Left colon (tissue), 2 donors: ENCODE measurements at places on chromosomes 16 and 17.

GRCh38 chr16:19517424-19518089, 4.3 kb downstream of the GDE1 start:
- no peak for DNase-seq

- peak; percentile 75 for DNase-seq
These were observed 113.4 kb upstream of the FOXF1 start for GRCh38 chr16:86396901-86397311.

DNA sequence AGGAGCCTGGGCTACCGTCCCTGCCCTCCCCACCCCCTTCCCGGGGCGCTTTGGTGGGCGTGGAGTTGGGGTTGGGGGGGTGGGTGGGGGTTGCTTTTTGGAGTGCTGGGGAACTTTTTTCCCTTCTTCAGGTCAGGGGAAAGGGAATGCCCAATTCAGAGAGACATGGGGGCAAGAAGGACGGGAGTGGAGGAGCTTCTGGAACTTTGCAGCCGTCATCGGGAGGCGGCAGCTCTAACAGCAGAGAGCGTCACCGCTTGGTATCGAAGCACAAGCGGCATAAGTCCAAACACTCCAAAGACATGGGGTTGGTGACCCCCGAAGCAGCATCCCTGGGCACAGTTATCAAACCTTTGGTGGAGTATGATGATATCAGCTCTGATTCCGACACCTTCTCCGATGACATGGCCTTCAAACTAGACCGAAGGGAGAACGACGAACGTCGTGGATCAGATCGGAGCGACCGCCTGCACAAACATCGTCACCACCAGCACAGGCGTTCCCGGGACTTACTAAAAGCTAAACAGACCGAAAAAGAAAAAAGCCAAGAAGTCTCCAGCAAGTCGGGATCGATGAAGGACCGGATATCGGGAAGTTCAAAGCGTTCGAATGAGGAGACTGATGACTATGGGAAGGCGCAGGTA, 762 bp downstream of the CDK12 start:
- DNase-seq = no peak

- no peak for DNase-seq
These were observed 7.2 kb downstream of the DLX3 start for GRCh38 chr17:49987681-49988441.

GRCh38 chr17:57535249-57535966, 209.7 kb downstream of the CCDC182 start:
- no peak for DNase-seq

DNA sequence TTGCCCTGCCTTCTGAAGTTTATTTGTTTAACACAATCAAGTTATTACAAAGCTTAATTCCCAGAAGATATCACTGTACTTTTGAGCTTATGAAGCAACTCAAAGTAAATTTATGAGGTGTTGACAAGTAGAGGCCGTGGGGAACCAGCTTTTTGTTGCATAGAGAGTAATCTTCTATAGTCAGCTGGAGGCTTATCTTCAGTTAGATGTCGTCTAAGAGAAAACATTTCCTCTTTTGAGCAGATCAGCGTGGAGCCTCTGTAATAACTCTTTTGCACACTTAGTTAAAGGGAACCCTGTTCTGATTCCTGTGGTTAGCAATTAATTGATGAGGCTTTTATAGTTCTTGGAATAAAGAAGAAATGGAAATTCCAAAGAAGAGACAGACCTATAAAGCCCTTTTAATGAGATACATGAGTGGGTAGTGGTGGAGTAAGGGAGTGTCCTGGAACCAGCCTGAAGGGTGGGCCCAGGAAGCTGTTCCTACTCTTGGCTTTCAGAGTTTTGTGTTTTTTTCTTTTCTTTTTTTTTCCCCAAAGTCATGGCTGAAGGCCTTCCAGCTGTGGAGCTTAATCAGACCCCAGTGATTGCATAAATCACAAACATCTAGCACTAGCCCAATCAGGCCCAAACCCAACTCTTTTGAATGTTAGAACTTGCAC, 28.9 kb upstream of the MAP3K14 start:
- no peak for DNase-seq

DNA sequence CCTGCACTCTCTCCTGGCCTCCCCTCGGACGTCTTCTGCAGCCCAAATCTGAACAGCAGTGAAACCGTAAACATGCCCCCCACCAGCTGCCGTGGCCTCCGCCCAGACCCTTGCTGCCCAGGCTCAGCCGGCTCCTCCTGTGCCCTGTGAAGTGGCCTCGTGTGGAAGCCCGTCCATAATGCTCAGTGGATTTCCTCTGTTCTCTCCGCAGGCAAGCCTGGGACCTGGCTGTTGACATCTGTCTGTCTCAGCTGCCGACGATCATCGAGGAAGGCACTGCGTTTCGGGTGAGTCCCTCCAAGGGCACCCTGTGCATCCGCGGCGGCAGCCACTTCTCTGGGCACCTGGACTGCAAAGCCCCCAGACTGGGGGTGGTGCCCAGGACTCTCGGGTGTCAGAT, 153.9 kb upstream of the CHMP6 start:
- DNase-seq = no peak

- no peak for DNase-seq
These were observed 15.7 kb upstream of the ABCC3 start for GRCh38 chr17:50618941-50619340.

DNA sequence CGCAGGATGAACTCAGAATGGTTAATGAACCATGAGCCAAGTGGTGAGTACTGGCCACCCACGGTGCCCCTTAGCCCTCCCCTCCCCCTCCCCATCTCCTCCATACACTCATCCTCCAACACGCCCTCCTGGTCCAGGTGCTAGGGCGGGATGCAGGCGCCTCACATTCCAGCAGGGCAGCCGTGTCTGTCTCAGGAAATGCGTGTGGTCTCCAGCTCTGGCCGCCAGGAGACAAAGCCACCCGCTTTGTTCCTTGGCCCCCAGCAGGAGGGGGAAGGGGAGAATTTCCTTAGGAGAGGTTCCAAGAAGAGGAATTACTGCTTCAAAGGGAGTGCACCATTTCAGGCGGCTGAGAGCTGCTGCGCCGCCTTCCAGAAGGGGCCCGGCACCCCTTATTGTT, 29.7 kb upstream of the RMI2 start:
- no peak for DNase-seq

DNA sequence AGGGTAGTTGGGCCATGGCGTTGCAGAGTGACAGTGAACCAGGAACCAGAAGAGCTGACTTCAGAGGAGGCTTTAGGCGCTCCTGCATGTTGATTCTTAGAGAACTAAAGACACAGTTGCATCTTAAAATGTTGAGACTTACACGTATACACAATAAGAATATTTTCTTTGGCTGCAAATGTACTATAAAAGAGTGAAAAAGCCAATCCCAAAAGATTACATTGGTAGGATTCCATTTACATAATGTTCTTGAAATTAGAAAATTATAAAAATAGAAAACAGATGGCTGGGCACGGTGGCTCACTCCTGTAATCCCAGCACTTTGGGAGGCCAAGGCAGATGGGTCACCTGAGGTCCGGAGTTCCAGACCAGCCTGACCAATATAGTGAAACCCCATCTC, 738.8 kb downstream of the WWOX start:
- DNase-seq = no peak

DNA sequence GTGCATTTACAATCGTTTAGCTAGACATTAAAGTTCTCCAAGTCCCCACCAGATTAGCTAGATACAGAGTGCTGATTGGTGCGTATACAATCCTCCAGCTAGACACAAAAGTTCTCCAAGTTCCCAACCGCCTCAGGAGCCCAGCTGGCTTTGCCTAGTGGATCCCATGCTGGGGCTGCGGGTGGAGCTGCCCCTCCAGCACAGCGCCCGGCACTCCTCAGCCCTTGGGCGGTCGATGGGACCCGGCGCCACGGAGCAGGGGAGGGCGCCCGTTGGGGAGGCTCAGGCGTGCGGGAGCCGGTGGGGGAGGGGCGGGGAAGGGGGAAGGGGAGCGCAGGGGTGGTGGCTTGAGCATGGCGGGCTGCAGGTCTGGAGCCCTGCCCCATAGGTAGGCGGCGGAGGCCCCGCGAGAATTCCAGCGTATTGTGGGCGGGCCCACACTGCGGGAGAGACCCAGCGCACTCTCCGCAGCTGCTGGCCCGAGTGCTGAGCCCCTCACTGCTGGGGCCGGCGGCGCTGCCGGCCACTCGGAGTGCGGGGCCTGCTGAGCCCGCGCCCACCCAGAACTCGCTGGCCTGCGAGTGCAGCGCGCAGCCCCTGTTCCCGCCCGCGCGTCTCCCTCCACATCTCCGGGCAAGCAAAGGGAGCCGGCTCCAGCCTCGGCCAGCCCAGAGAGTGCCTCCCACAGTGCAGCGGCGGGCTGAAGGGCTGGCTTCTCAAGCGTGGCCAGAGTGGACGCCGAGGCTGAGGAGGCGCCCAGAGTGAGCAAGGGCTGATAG, 907.5 kb downstream of the CDH8 start:
- no peak for DNase-seq

DNA sequence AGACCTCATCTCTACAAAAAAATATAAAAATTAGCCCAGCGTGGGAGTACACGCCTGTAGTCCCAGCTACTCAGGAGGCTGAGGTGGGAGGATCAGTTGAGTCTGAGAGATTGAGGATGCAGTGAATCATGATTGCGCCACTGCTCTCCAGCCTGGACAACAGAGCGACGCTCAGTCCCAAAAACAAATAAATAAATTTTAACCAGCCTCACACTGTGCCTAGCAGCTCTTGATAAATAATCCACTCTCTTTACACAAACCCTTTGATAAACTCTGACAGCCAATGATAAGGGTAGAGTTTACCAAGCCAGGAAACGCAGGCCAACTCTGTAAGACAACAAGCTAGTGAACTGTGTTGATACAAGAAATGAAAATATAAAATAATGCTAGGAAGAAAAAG, 32.7 kb downstream of the LITAF start:
- DNase-seq = no peak

GRCh38 chr17:37518826-37519225, 29.1 kb downstream of the DUSP14 start:
- no peak for DNase-seq

- DNase-seq = no peak
These were observed 62.4 kb upstream of the TBX2 start for GRCh38 chr17:61337290-61337689.

DNA sequence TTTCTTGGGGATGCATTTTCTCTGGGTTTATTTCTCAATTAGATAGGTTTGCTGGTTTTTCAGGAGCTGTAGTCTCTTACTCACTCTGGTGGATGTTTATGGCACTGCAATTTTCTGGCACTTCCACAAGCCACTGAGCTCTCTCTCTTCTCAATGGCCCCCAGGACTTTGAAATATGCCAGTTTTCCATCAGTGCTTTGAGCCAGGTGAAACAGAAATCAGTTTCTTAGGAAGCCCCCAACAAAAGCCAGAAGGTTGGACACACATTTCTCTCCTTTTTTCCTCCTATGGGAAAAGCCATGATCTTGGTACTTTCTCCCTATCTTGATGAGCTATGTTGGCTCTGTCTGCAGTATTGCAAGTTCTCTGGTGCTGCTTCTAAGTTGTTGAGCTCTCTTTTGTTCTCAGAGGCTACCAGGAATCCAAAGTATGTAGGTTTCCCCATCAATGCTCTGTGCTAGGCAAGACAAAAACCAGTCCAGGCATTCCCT, 90.7 kb upstream of the SMIM36 start:
- DNase-seq = no peak

GRCh38 chr17:57050306-57050705, 34.7 kb upstream of the AKAP1 start:
- no peak for DNase-seq

DNA sequence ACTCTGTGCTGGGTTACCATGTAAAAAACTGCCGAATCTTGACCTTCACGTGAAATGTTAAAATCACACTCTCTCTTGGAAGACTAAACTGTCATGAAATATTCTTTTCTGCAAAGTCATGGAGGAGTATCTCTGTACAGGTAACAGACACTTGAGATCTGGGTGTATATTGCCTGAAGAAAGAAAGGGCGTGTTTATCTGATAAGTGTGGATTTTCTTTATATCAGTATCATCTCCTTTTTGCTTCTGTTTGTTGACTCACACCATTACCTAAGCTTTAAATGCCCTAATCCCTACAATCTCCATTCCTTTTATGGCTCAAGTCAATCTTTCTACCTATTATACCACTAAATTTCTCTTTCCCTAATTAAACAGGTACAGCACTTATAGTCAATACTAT, 673.2 kb upstream of the SOX9 start:
- DNase-seq = no peak

- no peak for DNase-seq
These were observed 33.3 kb upstream of the DYNLRB2 start for GRCh38 chr16:80507538-80507937.

DNA sequence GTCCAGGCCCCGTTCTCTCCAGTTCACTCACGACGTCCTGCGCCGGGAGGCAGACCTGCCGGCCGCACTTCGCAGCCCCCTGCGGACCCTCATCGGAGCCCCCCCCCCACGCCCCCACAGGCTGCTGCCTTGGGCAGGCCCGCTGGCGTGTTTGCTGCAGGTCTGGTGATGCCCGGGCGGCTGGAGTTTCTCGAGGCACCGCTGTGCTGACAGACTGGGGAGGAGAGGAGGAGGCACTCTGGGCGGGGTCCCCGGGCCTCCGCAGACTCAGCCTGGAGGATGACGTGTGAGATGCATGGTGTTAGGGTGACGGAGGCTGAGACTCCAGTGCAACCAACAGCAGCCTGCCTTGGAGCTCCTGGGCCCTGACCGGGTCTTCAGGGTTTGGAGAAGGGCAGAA, 24.1 kb downstream of the BAIAP2 start:
- no peak for DNase-seq

- no peak for DNase-seq
These were observed 32.3 kb upstream of the PVALEF start for GRCh38 chr17:81132770-81133723.

DNA sequence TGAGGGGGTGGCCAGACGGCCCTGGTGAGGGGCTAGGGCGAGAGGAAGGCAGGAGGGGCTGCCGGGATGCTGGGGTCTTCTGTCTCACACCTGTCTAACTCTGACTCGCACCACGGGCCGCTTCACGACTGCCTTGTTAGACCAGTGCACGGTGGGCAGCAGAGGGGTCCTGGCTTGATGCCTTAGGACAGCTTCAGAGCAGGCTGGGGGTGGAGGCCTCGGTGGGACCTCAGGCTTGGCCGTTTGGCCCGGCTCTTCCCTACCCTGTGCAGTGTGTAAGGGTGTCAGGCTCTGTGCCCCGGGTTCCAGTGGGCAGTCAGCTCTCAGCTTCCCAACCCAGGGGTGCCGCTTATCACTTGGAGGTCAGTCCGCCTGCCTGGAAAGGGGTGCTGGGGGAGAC, 100.7 kb downstream of the OR1D5 start:
- DNase-seq = no peak

- DNase-seq = no peak
These were observed 3.1 kb downstream of the ATF7IP2 start for GRCh38 chr16:10388988-10389387.

GRCh38 chr17:19744492-19744891, 3.6 kb downstream of the ALDH3A1 start:
- no peak for DNase-seq
